ENCODE measurements at places on chromosomes 6 and 20. TPM values are rescaled to one million over a fixed set of nuclear protein-coding genes. Genes with fewer than 3 reads are reported as not detected.

- DNase-seq = no peak
Observed at GRCh38 chr6:170024940-170025339, 265.9 kb downstream of the DLL1 start.

Gene RGS19
- 39.2 TPM for total RNA-seq

DNA sequence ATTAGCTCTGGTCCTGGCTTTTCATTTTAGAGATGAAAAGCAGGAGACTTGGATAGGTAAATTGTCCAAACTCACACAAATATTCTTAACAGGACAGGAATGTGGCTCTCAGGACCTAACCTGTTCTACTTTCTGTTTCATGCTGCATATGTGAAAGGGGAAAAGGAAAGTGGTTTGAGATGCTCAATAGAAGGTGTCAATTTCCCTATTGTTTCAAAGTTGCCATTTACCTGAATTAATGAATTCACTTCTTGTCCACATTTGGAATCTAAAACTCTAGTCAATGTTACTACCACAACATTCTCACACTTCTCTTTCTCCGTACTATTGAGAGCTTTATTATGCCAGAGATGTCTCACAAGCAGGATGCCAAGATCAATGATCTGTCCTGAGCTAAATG, 4.8 kb upstream of the EFHC1 start:
- DNase-seq = no peak

DNA sequence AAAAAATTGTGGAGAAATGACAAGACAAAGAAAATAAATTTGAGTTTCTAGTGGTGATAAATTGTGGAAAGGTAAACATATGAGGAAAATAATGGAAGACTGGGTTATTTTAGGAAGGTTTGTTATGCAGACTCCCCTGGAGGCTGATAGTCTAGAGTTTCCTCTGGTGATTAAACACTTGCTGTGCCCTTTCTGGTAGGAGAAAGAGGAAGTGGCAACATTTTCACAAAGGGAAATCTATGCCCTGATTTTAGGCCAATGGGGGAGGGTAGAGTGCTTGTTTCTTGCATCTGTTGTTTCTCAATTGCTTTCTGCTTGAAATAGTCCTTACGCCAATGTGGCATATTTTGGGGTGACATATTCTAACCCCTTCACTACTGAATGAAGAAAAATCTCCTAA, 129.1 kb upstream of the DOK5 start:
- DNase-seq = no peak

DNA sequence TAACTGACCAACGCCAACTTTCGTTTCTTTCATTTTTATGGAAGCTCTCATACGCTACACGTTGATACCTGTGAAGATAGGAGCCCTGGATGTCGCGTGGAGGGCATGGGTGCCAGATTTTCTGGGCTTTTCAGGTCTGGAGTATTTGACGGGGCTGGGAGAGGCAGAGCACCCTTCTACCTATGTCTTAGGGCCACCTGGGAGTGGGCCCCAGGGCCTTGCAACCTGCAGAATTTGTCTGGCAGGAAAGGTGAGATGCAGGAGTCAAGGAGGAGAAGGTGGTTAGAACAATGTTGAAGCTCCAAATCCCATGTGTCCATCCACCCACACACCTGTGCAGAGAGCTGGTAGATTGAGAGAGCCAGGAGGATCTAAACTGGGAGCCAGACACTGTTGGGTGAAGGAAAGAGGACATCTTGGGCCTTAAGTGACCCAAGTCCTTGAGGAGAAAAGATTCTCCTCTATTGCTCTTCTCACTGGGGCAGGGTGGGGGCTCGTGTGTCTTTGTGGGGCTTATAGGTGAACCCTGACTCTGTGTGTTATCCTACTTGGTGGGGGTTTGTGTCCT, 27.4 kb upstream of the PCMTD2 start:
- DNase-seq = no peak

GRCh38 chr6:167499161-167499660, 174.3 kb downstream of the TTLL2 start:
- DNase-seq = no peak

- DNase-seq = no peak
Observed at GRCh38 chr6:54285595-54285994, 22.6 kb upstream of the TINAG start.

DNA sequence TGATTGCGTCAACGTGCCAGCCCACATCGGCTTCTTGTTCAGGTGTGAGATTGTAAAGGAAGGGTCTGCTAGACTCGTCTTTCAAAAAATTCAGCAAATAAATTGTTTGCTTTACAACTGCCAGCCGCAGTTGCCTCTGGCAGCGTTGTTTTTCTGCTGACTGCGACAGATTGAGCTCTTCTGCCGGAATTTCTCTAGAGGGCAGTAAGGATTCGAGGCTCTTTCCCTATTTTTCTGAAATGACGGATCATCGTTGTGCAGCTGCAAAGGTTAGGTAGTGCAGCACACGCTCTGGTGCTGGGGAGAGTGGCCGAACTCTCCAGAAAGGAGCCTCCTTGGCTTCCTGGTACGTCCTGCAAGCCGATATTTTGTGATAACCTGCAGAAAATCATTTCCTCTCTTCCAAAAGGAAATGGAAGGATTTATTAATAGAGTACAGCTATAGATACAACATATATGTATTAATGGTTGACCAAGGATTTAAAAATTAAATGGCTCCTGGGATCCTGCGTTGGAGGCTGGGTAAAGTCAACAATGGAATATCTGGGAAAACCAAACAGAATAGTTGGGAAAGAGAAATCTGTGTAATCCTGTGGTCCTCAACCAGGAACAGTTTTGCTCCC, 121.9 kb upstream of the ZFP64 start:
- DNase-seq = no peak

GRCh38 chr20:8844179-8844578, 224.7 kb upstream of the PLCB4 start:
- no peak for DNase-seq

DNA sequence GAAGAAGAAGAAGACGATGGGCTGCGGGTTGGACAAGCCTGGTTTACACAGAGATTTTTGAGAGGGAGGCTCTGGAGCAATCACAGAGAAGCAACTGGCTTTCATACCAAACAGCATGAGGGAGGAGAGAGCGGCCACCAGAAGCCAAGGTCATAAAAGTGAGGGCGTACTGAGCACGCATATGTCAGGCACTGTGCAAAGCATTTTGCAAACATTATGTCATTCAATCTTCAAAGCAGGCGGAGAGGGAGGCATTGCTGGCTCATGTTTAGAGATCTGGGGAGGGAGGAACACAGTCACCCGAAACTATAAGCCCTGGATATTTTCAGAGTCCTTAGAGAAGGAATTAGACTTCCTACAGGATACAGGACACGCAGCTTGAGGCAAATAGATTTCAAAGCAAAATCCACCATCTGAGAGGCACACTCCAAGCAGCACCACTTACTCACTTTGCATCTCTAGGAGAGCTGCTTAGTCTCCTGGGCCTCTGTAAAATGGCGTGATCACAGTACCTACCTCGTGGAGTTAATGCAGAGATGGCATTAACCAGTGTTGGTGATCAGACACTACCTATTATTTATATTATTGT, 24.6 kb downstream of the RAMACL start:
- DNase-seq = no peak

- DNase-seq = no peak
Observed at GRCh38 chr6:75144386-75144785, 61.5 kb downstream of the COL12A1 start.

DNA sequence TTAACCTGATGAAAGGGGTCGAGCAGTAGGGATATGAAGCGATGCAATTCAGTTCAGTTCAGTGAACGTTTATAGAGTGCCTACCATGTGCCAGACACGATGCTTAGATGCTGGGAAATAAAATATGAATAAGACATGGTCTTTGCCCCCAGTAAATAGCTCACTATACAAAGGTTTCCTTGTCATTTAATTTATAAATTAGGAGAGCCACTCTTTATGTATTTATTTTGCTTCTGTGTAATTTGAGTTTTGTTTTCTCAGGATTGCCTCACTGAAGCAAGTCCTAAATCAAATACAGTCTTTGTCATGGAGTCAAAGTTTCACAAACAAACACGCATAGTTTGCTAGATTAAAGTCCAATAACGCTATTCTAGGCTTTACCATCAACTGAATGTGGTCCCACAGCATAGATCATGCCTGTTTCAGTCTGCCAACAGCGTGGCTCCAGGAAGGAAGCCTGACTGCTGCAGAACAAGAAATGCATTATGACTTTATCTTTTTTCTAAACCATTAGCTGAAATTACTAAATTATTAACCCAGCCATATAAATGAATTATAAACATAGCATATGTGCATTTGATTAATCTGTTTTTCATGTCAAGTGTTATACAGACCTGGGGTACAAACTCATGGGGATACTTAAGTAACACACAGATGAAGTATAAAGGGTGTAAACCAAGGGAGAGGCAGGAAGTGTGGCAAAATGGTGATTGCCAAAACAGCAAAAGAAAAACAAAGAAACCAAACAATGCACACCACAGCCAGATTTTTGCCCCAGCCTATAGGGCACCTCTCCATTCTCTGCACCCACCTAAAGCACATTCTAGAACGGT, 29.8 kb upstream of the CCN2 start:
- no peak for DNase-seq

GRCh38 chr6:160733050-160733646, 31.1 kb downstream of the PLG start:
- no peak for DNase-seq

DNA sequence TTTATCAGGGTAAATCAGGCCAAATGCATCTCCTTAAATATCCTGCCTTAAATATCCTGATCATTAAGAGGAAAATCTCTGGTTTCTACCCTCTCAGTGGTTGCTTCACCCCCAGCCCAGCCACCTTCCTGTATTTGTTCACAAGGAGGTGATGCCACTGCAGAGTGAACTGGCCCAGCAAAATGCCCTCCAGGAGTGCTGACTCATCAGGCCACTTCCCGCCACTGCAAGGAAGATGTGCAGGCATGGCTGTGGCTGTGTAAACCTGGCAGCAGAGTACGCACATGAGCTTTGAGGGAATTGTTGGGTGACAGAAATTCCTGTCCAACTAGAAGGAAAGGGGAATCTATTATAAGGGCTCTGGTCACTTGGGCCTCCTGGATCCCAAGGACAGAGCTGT, 13.8 kb downstream of the NQO2 start:
- DNase-seq = no peak

- DNase-seq = no peak
Observed at GRCh38 chr6:120876931-120877330, 457.3 kb downstream of the TBC1D32 start.

Gene NKAIN2
- total RNA-seq = not detected

DNA sequence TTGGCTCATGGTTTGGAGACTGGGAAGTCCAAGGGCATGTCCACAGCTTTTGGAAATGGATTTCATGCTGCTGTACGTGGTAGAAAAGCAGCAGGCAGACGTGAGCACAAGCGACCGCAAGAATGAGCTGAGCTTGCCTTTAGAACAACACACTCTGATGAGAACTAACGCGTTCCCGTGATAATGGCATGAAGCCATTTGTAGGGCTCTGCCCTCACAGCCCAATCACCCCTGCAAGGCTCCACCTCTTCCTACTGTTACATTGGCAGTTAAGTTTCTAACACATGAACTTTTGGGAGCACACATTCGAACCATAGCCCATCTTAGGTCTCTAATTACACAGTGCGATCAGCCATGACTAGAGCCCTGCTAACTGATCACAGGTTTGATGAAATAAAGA, 107.5 kb upstream of the TMEM170B start:
- DNase-seq = no peak

Gene MAS1L
- not detected for total RNA-seq

All from T-cell (primary cell).